Suppressor macrophage (primary cell): ENCODE measurements at places on chromosomes 6 and 20.

- DNase-seq: no peak
Observed at GRCh38 chr6:144879436-144879835, 594.3 kb downstream of the UTRN start.

DNA sequence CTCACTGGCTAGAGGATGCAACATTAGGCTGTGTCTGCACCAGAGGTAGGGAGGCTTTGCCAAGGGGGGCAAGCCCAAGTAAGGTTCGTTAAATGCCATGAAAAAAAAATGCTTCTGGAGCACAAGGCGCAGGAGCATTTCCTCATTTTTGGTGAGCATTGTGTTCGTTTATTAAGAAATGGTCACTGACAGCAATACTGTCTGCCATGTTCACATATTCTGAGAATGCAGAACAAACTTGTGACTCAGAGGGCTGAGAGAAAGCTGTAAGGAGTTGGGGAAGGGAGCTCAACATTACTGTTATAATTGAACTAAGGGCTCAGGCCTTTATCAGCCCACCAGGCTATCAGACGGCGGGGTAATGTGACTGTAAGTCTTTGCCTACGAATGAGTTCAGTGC is 465.4 kb upstream of the BTBD3 start:
- peak; percentile 44 for DNase-seq

- DNase-seq: no peak
Observed at GRCh38 chr20:62834967-62835730, 18.3 kb downstream of the COL9A3 start.

DNA sequence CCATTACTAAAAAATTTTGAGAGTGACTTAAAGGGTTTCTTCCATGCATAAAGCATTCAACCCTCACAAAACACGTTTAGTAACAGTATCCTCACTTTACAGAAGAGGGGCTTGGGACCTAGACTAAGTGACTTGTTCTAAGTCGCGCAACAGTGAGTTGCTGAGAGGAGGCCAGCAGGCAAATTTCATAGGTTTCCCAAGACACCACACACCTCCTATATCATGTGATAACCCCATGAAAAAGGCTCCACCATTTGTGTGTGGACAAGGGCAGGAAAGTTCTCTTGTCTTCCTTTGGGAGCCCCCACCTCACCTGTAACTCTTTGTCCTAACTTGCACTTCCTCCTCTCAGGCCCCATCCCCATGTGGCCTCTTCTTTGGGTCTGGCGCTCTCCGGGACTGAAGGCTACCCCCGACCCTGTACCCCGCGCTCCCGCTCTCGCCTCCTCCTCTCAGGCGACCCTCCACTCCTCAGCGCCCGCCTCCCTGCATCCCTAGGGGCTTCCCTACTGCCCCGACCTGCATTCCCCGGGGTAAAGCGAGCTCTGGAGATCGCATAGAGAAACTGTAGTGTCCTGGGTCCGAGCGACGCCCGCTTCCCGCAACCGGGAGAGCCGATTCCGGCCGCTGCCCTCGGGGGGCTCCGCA is 392 bp downstream of the PSMB8 start:
- peak; percentile 24 for DNase-seq

GRCh38 chr6:7468382-7469081 is 72.9 kb upstream of the DSP start:
- peak; percentile 83 for DNase-seq

- DNase-seq: no peak
Observed at GRCh38 chr6:912871-913835, 220.2 kb upstream of the EXOC2 start.

DNA sequence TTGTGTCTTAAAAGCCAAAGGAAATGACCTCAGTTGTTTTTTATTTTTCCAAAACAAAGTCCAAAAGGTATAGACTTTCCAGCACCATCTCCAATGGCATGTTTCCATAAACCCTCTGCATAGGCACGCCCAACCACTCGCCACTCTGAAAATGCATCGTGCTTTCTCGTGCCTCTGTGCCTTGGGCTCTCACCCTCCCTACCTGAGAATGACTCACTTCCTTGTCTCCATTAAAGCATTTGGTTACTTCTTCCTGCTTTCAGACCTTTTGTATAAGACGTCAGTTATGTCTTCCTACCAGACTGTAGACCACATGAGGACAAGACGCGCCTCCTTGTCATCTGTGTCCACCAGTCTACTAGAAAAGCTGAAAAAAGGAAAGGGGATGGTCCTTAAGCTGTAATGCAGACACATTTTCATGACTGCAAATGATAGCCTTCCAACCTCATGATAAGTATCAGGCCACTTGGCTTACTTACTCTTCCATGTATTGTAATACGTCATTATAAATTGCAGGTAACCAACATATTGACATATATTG is 61.2 kb upstream of the CDYL start:
- no peak for DNase-seq

DNA sequence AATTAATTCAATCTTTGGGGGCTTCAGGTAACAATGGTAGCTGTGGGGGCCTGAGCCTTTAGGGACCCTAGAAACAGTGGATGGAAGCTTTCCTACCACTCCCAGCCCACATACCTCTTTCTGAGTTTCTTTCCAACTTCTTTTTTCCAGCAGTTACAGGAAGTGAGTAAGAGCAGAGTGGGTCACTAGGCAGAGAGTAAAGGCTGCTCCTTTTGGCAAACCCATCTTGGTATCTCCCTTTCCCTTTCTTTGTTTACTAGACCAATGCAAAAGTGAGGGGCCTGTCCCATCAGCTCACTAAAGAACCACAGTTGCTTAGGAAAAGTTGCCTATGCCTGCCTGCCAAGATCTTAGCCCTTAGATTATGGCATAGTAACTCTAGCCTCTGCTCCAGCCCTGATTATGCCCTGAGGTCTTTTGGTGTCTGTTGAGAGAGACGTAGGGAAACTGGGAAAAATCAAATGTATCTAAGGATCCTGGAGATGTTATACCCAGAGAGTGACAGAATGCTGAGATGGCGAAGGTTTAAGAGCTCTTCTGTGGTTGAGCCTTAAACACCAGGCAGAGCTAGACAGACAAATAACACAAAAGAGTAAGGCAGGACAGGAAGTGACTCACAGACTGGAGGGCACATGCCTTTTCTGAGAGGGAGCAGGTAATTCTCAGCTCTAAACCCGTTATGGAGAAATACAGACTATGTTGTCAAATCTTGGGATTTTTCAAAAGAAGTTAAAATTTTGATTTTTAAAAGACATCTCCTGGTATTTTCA is 31.3 kb downstream of the TRMT6 start:
- peak; percentile 50 for DNase-seq

DNA sequence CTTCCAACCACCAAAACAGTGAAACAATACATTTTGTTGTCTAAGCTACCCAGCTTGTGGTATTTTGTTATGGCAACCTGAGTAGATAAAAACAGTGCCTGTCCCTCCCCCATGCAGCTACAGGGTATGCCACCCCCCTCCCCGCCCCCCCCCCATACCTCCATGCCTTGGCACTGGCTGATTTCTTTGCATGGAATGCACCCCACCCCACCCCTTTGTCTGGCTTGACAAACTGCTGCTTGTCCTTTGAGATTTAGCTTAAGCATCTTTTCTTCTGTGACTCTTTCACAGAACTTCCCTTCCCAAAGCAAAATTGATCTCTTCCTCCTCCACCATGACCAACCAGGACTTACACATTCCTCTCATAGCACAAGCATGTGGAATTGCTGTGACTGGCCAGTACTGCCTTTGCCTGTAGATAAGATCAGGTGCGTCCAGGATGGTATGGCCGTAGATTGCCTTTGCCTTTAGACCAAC is 64.6 kb upstream of the ADGRF1 start:
- DNase-seq: no peak

DNA sequence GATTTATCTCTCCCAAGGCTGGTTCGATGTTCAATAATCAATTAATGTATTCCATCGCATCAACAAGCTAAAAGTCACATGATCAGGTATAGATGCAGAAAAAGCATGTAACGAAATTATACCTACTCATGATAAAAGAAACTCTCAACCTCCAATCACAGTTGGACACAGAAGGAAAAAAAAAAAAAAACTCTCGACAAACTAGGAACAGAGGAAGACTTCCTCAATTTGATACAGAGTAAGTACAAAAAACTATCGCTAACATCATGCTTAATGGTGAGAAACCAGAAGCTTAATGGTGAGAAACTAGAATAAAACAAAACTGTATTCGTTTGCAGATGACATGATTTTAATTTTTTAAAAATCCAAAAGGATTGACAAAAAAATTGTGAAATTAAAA is 62.0 kb upstream of the SMIM29 start:
- DNase-seq: peak; percentile 61

GRCh38 chr6:28589234-28589956 is 63.7 kb downstream of the GPX5 start:
- peak; percentile 11 for DNase-seq

DNA sequence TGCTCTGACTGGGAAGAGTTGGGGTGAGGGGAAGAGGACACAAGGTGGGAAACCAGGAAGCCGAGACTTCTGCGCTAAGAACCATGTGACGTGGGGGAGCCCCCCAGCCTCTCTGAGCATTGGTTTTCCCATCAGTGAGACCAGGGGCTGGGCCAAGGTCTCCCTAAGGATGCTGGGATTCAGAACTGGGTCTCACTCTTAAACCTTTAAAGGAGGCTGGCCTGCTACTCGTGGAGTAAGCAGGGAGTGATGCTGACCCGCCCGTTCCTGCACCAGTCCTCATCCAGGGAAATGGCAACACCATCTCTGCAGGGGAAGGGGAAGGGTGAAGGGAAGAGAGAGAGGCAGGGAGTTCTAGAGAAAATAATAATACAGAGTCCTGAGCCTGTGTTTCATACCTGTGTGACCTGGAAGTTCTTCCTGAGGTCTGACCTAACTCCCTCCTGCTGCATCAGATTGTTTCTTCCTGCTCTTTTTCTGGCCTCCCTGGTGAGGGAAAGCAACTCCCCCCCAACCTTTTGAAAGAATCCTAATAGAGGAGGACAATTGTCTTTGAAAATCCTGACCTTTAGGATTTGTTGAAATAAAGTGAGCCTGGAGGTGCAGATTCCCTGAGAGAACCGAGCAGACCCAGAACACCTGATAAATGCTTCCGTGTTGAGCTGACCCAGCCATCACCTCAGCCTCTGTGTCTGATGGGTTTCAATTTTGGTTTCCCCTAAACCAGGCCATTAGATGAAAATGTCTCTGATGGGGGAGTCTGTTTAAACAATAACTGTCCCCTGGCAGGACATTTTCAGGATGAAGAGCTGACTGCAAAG is 3.0 kb upstream of the GRM4 start:
- DNase-seq: no peak

- DNase-seq: no peak
Observed at GRCh38 chr6:136158971-136159370, 91.1 kb downstream of the MTFR2 start.

DNA sequence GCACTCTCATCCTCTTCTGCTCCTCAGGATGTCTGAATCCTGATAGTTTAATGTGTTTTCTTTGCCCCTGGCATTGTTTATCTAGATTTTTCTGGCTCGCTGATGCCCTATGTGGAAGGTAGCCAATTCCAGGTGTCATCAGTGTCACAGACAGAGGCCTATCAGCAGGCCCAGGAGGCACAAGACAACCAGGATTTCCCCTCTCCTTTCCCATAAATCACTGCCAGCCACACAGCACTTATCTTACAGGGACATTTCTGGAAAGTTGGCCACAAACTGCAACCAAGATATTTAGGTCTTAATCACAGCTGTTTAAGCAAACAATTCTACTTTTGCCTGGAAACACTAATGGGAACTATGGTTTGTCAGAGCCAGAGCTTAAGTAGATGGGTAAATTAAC is 28.1 kb downstream of the ADGRF5 start:
- DNase-seq: no peak

GRCh38 chr6:25608558-25609174 is 43.3 kb upstream of the SCGN start:
- DNase-seq: no peak

GRCh38 chr20:32437391-32438074 is 79.4 kb downstream of the ASXL1 start:
- DNase-seq: no peak

DNA sequence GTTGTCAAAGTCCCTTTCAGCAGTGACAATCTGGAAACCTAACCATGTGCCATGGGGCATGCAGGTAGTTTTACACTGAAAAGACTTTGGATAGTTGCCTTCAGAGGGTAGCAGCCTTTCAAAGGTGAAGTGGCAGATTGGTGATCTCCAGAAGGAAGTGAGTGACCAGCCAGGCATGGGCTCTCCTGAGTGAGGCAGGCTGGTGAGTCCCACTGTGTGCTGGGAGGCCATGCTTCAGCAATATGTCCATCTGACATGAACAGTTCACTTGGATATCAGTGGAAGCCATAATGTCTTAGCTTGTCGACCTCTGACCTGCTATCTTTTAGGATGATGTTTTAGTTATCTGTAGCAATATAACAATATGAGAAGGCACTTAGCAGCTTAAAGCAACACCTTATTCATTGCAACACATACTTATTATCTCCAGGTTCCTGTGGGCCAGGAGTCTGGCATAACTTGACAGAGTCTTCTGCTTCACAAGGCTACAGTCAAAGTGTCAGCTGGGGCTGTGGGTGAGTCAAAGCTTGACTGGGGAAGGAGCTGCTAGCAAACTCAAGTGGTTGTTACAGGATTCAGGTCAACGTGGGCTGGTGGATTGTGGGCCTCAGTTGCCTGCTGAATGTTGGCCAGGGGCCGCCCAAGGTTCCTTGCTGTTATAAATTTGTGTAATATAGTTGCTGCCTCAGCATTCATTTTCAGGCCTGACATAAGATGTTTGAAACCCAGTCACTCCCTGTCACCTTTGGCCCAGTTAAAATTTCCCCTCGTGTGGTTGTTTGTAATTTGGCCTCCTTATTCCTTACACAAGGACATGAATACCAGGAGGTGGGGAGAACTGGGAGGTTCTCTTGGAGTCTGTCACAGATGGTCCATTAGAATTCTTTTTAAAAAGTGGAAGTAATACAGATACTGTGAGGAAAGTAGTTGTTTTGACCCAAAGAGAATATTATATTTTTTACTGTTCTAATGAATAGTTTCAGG is 100.2 kb downstream of the UST start:
- DNase-seq: peak; percentile 8

DNA sequence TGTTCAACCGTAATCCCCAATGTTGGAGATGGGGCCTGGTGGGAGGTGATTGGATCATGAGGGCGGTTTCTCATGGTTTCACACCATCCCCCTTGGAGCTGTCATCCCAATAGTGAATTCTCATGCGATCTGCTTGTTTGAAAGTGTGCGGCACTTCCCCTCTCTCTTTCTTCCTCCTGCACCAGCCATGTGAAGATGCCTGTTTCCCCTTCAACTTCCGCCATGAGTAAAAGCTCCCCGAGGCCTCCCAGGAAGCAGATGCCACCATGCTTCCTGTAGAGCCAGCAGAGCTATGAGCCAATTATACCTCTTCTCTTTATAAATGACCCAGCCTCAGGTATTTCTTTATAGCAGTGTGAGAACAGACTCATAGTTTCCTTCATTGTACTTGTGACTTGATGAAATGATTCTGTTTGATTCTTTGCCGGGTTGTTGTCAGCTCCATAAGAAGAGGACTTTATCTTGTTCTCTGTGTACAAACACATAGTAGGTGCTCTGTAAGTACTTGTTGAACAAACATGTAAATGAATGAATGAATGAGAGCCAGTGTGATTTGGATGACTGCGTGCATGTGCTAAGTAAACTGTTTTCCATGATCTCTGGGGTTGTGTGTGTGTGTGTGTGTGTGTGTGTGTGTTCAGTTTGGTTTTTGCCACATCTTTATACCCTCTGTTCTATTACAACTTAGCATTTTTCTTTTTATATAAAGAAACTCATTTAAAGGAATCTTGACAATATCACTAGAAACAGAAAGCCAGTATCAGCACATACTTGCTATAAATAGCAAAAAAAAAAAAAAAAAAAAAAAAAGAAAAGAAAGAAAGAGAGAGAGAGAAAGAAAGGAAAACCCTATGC is 22.5 kb upstream of the PTGIS start:
- DNase-seq: peak; percentile 42
